ENCODE measurements at places on chromosomes 16 and 17. TPM values are rescaled to one million over a fixed set of nuclear protein-coding genes. Genes with fewer than 3 reads are reported as not detected.

CDRT15 gene
- total RNA-seq, result not detected

NUDT7 gene
- 4.9 TPM for total RNA-seq

SLC16A3 gene
- 157 TPM for total RNA-seq

PAQR4 gene
- 47.7 TPM for total RNA-seq

BAHCC1 gene
- total RNA-seq, result 9.6 TPM

TRAPPC2L gene
- 93.2 TPM for total RNA-seq

MPG gene
- 70.1 TPM for total RNA-seq

RND2 gene
- total RNA-seq, result 0.19 TPM

UNKL gene
- total RNA-seq, result 17.0 TPM
